ENCODE measurements at places on chromosomes 6 and 20.
A peak's percentile ranks its signal among the peaks of the same experiment; 100 is the strongest.

GRCh38 chr6:63245420-63245819, 34.2 kb downstream of the FKBP1C start:
- DNase-seq = no peak

- DNase-seq = no peak
Observed at GRCh38 chr6:98764373-98764911, 69.9 kb upstream of the POU3F2 start.

DNA sequence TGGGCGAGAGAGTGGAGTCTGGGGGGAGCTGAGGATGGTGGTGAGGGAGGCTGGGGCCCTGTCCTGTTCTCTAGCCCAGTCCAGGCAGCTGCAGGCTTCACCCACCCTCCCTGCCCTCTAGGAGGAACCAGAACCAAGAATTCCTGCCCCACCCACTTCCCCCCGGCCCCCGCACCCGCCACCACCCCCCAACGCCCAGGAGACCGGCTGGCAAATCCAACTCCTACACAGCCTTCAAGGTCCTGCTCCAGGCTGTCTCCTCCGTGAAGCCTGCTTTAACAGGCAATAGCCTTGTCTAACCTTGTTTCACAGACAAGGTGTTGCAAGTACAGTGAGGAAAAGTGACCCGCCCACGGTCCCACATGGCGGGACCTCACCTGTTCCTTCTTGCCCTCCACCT, 2.4 kb downstream of the SPDEF start:
- DNase-seq = no peak

DNA sequence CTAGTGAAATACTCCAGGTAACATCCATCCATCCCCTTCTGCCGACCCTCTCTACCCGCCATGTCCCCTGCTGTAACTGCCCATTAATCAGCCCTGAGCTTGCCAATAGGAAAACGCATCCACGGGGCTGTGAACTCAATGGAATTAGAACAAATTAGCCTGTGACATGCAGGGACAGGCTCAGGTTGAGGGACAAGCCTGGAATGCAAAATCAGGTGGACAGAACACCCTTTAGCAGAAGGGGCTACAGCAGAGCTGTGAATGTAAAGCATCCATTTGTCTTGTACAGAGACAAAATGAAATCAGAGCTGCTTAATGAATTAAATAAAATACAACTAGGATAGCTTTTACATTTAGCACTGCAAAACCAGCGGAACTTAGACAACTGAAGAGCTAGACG, 187.3 kb upstream of the SASH1 start:
- DNase-seq = no peak

DNA sequence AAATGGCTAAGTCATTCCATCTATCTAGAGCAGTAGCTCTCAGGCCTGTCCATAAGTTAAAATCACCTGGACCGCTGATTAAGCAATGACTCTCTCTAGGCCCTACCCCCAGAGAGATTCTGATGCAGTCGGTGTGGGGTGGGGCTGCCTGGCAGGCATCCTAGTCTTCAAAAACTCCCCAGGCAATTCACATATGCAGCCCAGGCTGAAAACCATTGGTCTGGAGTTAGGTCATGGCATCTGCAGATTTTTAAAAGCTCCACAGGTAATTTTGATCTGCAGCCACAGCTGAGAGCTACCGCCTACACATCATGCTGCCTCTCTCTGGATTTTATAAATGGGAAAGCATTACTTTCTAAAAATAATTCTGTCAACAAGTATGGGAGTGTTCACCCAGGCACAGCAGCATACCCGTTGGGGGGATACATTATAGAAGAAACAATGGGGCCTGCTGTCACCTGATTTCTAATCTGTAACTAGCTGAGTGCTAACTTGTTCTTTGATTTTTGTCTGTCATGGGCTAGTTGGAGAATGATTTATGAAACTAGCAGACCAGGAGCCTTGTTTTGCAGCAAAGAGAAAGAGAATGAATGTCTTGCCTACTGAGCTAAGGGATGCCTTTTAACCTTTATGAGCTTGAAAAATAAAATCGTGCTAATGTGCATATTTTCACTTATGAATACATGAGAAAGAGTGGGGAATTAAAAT, 44.1 kb upstream of the ATXN1 start:
- DNase-seq = no peak

DNA sequence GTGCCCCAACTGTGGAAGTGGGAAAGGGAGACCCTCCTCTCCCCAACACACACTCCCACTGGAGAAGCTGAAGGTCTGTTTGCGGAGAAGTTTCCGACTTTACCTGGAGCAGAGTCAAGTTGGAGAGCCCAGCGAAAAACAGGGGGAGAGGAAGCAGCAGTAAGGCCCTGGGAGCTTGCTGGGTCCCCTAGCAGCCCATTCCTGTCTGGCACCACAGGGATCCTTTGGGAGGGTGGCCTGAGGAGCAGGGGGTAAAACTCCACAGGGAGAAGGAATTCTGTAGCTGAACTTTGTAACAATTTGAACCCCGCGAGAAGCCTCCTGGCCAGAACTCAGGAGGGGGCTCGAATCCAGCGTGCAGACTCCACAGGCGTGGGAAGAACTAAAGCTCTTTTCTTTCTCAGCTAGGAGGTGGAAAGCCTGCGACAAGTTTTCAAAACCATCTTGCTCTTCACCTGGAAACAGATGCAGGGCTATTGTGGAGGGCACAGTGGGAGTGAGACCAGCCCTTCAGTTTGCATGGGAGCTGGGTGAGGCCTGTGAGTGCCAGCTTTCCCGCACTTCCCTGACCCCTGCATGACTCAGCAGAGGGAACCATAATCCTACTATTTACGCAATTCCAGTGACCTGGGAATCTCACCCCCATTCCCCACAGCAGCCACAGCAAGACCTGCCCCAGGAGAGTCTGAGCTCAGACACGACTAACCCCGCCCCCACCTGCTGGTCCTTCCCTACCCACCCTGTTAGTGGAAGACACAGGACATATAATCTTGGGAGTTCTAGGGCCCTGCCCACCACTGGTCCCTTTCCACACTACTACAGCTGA, 25.8 kb downstream of the SERPINB9 start:
- no peak for DNase-seq

DNA sequence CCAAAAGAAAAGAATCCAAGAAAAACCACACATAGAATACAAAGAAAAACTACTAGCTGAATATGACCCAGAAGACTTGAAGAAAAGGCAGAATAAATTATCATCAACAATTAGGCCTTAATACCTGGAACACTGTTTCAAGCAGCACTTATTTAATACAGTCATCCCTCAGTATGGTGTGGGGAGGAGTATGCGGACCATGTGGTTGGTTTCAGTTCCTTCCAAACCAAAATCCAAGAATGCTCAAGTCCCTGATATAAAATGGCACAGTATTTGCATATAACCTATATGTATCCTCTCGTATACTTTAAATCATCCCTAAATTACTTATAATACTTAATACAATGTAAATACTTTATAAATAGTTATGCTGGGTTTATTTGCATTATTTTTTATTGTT, 16.1 kb downstream of the CDK19 start:
- DNase-seq = no peak

GRCh38 chr6:91020744-91021143, 433.9 kb upstream of the MAP3K7 start:
- no peak for DNase-seq

DNA sequence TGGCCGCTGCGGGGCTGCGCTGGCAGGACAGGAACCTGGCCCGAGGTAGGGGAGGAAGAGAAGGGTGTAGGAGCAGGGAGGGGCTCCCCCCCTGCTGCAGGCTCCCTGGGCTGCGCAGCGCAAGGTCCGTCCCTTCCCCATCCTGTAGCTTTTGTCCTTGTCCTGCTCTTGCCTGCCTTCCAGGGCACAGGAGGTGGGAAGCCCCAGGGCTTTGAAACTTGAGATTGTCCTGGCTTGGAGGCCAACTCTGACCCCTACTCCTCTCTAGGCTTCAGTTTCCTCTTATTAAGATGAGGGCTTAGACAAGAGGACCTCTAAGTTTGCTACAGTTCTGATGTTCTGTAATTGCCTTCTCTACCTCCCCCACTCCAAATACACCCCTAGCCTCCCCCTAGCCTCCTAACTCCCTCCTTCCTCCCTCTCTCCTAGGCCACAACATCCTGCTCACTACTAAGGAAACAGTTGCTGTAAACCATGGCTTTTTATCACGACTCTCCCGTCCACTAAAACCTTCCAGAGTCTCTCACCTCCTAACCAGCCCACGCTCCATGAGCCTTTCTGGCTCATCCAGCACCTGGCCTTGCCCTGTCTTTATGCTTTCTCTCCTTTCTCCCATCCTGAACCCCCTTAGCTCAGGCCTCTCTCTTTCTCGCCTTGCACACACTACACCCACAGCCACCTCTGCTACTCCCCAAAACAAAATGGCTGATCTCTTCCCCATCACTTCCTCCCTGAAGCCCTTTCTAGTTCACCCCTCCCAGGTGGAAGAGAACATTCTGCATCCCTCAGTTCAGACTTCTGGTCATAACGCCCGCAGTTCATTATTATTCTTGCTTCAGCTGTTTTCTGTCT, 10.2 kb downstream of the UNC5CL start:
- DNase-seq = no peak

- DNase-seq = no peak
Observed at GRCh38 chr6:149915970-149916865, 6.7 kb downstream of the RAET1G start.

GRCh38 chr6:63553208-63553607, 19.1 kb upstream of the LOC128125822 start:
- no peak for DNase-seq

- no peak for DNase-seq
Observed at GRCh38 chr20:10304471-10305046, 85.9 kb downstream of the SNAP25 start.

- peak; percentile 28 for DNase-seq
Observed at GRCh38 chr20:25071734-25072133, 10.2 kb downstream of the VSX1 start.

DNA sequence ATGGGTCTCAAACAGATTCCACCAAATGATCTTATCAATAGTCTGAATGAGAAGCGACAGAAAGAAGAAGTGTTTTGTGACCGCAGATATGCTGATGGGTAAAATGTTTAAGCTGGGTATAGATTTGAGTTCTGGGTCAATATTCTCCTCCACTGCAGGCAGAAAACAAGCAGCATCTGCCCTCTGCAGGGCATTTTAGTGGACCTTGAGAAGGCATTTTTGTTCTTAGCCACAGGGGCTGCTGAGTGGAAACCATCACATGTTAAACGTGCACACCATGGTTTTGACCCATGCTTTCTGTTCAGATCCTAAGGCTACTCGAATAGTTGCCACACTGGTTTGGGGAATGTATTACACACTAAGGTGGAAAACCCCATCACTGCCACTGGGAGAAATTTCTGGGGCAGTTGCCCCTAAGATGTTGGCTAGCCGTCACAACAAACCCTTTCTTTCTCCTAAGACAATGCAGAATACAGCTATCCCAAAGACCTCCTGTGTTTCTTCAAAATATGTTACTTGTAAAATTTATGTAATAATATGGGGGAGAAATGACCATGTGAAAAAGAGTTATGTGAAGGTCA, 5.5 kb downstream of the POU3F2 start:
- DNase-seq = peak; percentile 50

DNA sequence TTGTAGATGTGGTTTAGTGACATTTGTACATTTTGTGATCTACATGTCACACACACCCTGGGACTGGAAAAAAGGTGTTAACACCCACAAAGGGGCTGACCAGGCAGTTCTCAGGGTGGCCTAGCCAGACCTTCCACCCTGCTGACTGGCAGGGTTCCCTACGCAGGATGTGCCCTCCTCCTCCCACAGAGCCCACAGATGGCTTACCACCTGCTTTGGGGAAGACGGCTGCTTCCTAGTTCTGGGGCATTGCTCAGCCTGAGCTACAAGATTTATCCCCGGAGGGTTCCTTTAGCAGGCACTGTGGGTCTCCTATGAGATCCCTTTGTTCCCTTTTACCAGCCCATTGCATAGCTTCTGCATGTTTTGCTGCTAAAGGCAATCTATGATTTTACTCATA, 35.1 kb downstream of the SNAP25 start:
- DNase-seq = no peak

DNA sequence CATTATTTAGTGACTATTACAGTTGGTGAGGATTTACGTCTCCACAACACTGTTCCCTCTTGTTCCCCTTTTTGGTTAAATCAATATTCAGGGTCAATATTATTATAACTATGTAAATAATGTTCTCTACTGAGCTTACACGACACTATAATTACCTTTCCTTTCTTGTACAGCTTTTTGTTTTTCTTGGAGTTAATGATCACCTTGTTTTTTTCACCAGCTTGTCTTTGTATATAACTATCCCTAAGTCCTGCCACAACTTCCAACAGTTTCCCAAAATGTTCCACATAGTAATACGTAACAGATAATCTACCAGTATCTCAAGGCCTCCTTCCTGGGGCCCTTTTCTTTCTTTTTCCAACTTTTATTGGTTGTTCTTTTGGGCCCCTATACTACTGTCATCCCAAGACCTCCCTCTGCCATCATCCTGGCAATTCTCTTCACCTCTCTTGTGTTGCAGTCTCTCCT, 142.0 kb upstream of the SOX4 start:
- no peak for DNase-seq

DNA sequence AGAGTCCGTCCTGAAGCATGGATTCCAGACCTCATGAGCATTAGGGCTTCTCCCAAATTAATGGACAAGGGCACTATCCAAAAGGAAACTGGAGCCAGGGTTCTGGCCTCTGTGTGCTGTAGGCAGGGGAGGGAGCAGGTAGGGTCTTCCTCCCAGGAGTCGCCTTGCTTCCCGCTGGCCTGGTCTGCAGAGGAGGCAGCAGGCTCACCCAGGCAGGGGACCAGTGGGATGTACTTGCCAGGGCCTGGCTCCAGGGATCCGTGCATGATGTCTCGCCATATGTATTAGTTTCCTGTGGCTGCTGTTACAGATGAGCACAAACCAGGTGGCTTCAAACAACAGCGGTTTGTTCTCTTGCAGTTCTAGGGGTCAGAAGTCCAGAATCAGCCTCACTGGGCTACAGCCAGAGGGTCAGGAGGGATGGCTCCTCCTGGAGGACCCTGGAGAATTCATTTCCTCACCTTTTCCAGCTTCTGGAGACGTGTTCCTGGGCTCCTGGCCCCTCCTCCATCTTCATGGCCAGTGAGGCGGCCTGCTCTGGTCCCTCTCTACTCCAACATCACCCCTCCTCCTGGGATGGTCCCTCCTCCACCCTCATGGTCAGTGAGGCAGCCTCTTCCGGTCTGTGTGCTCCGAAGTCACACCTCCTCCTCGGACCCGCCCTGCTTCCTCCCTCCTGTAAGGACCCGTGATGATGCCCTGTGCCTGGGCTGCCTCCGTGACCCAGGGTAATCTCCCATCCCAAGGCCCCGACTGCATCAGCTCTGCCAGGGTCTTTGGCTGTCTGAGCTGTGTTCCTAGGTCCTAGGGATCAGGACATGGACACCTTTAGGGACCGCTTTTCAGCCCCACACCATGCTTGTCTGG, 329.1 kb downstream of the CDH4 start:
- no peak for DNase-seq

- DNase-seq = no peak
Observed at GRCh38 chr6:16987996-16988395, 113.9 kb upstream of the STMND1 start.

DNA sequence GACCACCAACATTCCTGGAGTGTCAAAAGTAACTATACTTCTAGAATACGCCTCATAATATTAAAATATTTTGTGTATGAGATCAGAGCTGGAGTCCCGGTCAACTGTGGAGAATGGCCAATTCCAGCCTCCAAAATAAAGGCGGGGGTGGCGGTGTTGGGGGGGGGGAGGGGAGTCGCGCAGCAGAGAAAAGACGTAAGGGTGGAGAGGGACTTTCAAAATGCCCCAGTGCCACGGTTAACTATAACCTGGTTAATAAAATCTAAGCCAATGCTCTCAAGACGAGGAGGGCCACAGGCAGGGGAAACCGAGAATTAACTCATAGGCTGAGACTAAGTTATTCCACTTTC, 1.3 kb downstream of the NUP153 start:
- DNase-seq = no peak

- peak; percentile 51 for DNase-seq
Observed at GRCh38 chr6:168035661-168036545, 38.4 kb downstream of the KIF25 start.
